SK-N-SH (cell line): ENCODE measurements at places on chromosomes 5 and 9. TPM values are rescaled to one million over a fixed set of nuclear protein-coding genes. Genes with fewer than 3 reads are reported as not detected.

POLR3G gene
- 16.4 and 17.1 TPM in 2 replicates for polyA plus RNA-seq

CCNH gene
- polyA plus RNA-seq = 29.1 and 41.1 TPM in 2 replicates

ANXA2R gene
- polyA plus RNA-seq = 1.7 and 1.9 TPM in 2 replicates

AGXT2 gene
- not detected in 2 replicates for polyA plus RNA-seq

OTP gene
- not detected in 2 replicates for polyA plus RNA-seq

ADRB2 gene
- polyA plus RNA-seq = 1.0 and 1.2 TPM in 2 replicates

UNC5A gene
- 0.46 and 0.55 TPM in 2 replicates for polyA plus RNA-seq

MRPS30 gene
- 16.3 and 18.3 TPM in 2 replicates for polyA plus RNA-seq

FAM78A gene
- polyA plus RNA-seq = 1.0 and 1.5 TPM in 2 replicates

TENT4A gene
- polyA plus RNA-seq = 5.2 and 6.0 TPM in 2 replicates

SAXO1 gene
- 0.03 TPM in 1 of 2 replicates, not detected in the other for polyA plus RNA-seq

KLHL9 gene
- 6.8 and 8.8 TPM in 2 replicates for polyA plus RNA-seq

TSLP gene
- 1.3 and 1.5 TPM in 2 replicates for polyA plus RNA-seq

DPP7 gene
- 127 and 141 TPM in 2 replicates for polyA plus RNA-seq

PDLIM7 gene
- 183 and 206 TPM in 2 replicates for polyA plus RNA-seq

CCDC69 gene
- 0.38 and 0.54 TPM in 2 replicates for polyA plus RNA-seq
